Aorta (tissue), 5 donors: ENCODE measurements at places on chromosomes 3 and 15. TPM values are rescaled to one million over a fixed set of nuclear protein-coding genes. Genes with fewer than 3 reads are reported as not detected.

- peaks cover 1% of the 10 kb centered on the region for H3K4me1 ChIP-seq
- H3K27me3 ChIP-seq = no peaks in the 10 kb centered on the region
- no peak overlapping the region for H3K27ac ChIP-seq
- no peak overlapping the region for H3K4me3 ChIP-seq
- DNase-seq = no peak
These were observed 148.0 kb upstream of the NR2E3 start for GRCh38 chr15:71662306-71662705.

DNA sequence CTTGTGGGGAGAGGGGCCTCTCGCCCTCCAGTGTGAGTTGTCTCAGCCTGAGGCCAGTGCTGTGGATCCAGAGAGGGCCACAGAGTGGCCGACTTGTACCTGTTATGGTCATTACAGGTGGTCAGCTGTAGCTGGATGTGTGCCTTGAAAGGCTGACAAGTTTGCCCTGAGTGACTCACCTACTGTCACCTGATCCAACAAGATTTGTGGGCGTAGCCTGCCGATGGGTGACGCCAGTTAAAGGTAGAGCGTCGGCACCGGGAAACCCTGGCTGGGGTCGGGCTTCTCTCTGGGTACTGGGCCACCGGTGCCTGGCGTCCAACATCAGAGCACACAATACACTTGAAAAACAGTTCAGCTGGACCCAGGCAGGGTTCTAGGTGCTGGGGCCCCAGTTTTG, 2.8 kb upstream of the ISG20 start:
- no peak overlapping the region for H3K27ac ChIP-seq
- no peaks in the 10 kb centered on the region for H3K4me1 ChIP-seq
- H3K27me3 ChIP-seq = no peaks in the 10 kb centered on the region
- no peaks in the 10 kb centered on the region for H3K36me3 ChIP-seq

GRCh38 chr15:39998511-39999077, 40.4 kb downstream of the SRP14 start:
- H3K36me3 ChIP-seq = peaks cover 1% of the 10 kb centered on the region
- no peak for DNase-seq
- H3K4me3 ChIP-seq = no peak overlapping the region
- no peak overlapping the region for H3K27ac ChIP-seq

DNA sequence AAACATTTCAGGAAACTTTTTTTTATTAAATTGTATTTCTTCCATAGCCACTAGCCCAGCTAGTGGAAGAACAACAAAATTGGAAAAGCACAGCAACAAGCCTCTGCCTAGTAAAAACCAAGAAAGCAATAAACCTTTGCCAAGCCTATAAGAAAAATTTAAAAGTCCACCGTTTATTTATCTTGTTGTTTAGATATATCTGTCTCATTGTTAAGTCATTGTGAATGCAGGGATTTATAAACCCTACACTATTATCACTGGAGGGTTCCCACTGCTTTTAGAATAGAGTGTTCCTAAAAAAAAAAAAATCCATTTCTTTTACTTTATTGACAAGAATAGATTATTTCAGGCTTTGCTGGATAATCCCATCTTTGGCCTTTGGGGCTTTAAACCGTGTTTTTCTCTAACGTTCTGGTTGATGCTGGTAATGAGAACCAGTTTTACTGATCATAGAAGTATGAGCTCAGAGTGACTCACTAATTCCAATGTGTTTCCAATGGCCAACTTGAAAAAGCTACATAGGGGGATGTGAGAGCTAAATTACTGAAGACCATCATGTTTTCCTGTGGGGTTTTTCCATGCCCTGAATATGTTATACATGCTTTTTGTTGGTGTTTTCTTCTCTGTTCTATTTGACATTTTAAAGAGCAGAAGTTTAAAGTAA, 634.1 kb downstream of the RBMS3 start:
- H3K27me3 ChIP-seq = no peaks in the 10 kb centered on the region
- H3K27ac ChIP-seq = no peak overlapping the region
- H3K4me3 ChIP-seq = no peak overlapping the region
- no peaks in the 10 kb centered on the region for H3K4me1 ChIP-seq

DNA sequence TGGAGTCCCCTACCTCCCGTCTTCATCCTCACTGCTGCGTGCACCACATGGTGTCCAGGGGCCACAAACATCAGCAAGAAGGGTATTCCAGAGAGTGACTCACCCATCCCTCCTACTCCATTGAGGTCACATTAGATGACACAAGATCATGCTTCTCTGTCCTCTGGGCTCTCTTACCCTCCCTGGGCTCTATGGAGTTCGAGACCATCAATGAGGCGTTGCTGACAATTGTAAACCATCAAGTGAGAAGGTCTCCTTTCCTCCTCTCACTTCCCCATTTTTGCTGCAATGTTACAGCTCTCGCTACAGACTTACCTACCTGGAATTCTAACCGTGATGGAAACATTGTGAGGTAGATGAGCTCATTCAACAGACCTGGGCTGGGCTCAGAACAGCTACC, 51.7 kb downstream of the HMCES start:
- no peaks in the 10 kb centered on the region for H3K4me1 ChIP-seq
- no peak overlapping the region for H3K27ac ChIP-seq
- H3K4me3 ChIP-seq = no peak overlapping the region

Gene CCDC39
- total RNA-seq = 0.60 TPM

- no peak overlapping the region for H3K4me3 ChIP-seq
- no peaks in the 10 kb centered on the region for H3K27me3 ChIP-seq
- DNase-seq = no peak
- no peaks in the 10 kb centered on the region for H3K36me3 ChIP-seq
These were observed 977.6 kb downstream of the MCTP2 start for GRCh38 chr15:95208988-95209387.

Gene GRAMD1C
- 2.4 TPM for total RNA-seq

DNA sequence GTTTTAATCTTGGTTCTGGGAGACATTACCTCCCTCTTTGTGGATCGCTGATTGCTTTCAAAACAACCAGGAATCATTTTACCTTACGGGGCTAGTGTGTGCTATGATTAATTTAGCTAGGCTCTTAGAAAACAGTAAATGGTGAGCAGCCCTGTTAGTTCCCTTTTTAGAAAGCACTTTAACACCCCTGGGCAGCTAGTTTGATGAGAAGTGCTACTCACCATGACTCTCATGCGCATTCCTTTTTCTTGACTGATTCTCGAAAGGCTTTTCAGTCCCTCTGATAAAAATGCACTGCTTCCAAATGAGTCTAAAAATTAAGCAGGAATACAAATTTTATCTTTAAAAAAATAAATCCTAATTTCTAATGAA, 75.3 kb upstream of the LEKR1 start:
- H3K27ac ChIP-seq = no peak overlapping the region
- no peak for DNase-seq
- H3K36me3 ChIP-seq = no peaks in the 10 kb centered on the region
- no peaks in the 10 kb centered on the region for H3K27me3 ChIP-seq
- H3K4me3 ChIP-seq = no peak overlapping the region

DNA sequence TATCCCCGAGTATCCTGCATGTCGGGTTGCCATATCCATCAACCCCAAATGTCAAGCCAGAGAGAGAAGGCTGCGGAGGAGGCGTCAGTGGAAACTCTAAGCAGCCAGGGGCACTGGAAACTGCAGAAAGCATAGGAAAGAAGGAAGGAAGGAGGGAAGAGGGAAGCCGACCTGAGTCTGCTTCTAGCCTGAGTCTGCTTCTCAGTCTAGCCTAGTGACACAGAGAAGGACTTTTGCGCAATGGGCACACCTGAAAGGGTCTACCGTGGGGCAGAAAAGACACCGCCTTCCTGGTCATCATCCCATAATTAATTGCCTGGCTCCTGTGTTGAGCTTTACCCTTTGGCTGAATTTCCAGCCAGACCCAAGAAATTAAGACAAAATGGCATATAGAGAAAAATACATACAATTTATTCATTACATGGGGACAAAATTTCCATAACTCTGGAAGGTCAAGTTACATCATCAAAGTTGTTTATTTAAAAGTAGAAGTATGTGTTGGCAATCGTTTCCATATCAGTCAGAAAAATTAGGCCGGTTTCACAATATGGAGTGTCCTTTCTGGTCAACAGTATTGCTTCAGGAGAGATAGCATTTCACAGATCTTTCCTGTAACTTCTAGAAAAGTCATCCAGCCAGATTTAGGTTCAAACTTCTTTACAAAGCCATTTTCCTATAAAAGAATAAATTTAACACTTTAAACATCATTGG, 10.3 kb downstream of the BCL2A1 start:
- H3K27me3 ChIP-seq = no peaks in the 10 kb centered on the region
- H3K4me1 ChIP-seq = no peaks in the 10 kb centered on the region
- H3K36me3 ChIP-seq = no peaks in the 10 kb centered on the region
- H3K27ac ChIP-seq = no peak overlapping the region
- H3K4me3 ChIP-seq = no peak overlapping the region
- no peak for DNase-seq

Gene HTR3E
- not detected for total RNA-seq

- no peak overlapping the region for H3K27ac ChIP-seq
- no peaks in the 10 kb centered on the region for H3K4me1 ChIP-seq
- no peak overlapping the region for H3K4me3 ChIP-seq
- H3K36me3 ChIP-seq = no peaks in the 10 kb centered on the region
These were observed 5.6 kb upstream of the ABTB1 start for GRCh38 chr3:127667119-127667681.

DNA sequence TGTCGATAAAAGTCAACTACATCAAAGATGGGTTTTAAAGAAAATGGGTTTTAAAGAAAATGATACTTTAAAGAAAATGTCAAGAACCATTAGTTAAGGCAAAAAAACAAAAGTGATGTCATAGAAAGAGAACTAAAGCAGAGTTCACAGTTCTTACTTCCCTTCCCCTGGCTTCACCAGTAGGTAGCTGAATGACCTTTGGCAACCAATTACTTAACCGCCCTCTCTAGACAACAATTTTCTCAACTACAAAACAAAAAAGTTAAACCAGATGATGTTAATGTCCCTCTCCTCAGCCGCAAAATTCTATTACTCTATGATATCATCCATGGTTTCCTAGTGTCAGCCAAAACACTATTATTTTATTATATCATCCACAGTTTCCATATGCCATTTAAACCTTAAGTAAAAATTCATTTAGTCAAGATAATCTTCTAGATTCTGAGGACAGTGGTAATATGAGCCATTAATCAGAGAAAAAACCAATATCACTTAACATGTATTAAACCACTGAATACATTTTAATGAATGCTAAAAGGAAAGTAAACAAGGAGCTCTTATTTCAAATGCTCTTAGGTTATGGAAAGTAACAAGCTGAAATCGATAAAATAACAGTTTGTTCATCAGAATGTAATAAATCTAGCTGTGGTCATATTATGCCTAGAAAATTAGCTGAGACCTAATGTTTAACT, 13.1 kb downstream of the RYK start:
- no peak overlapping the region for H3K27ac ChIP-seq
- no peak overlapping the region for H3K4me3 ChIP-seq
- H3K4me1 ChIP-seq = peaks cover 3% of the 10 kb centered on the region

- H3K27me3 ChIP-seq = no peaks in the 10 kb centered on the region
- H3K4me3 ChIP-seq = no peak overlapping the region
- no peak for DNase-seq
- H3K36me3 ChIP-seq = no peaks in the 10 kb centered on the region
These were observed 909.1 kb upstream of the ROBO1 start for GRCh38 chr3:80676866-80677265.

DNA sequence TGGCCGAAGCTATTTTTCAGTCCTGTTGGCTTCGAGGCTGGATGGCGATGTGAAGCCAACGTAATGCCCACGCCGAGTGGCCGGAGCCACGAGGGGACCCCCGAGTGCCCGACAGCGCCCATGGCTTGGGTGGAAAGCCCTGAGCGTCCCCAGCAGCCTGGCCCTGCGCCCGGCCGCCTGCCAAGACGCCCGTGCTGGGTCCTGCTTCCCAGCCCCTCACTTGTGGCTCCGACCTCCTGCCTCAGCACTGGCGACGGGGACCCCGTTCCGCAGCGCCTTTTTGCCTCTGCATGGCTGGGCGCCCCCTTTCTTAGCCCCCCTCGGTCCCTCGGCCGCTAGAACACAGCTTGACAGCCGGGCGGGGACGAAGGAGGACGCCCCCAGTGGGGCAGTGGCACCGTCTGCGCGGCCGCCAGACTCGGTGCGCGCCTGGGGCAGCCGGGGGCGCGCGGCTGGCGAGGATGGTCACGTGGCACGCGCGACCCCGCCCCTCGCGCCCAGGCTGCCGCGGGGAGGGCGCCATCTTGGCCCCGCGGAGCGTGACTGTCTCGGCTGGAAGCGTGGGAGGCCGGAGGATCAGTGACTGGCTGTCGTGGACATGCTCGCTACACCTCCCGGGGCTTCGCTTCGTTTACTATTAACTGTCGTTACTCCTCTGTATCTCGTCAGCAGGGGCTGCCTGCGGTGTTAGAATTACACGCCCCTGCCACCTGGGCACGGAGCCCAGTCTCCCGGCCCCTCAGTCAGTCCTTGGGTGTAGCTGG, 626 bp upstream of the GPR176 start:
- no peaks in the 10 kb centered on the region for H3K4me1 ChIP-seq
- H3K27ac ChIP-seq = peak overlapping the region; percentile 90

- H3K27ac ChIP-seq = no peak overlapping the region
- DNase-seq = no peak
- H3K4me1 ChIP-seq = no peaks in the 10 kb centered on the region
These were observed 175.6 kb downstream of the IL5RA start for GRCh38 chr3:2934541-2934940.

Gene RTP3
- total RNA-seq = not detected

DNA sequence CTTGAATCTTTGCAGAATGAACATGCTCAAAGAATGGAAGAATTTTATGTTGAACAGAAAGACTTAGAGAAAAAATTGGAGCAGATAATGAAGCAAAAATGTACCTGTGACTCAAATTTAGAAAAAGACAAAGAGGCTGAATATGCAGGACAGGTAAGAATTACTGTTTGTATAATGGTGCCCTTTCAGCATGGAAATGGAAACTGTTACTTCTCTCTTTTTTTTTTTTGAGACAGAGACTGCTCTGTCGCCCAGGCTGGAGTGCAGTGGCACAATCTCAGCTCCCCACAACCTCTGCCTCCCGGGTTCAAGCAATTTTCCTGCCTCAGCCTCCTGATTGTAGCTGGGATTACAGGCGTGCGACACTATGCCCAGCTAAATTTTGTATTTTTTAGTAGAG, 27.6 kb upstream of the CLDN11 start:
- no peaks in the 10 kb centered on the region for H3K4me1 ChIP-seq
- H3K4me3 ChIP-seq = no peak overlapping the region
- no peak for DNase-seq
- H3K27me3 ChIP-seq = no peaks in the 10 kb centered on the region

DNA sequence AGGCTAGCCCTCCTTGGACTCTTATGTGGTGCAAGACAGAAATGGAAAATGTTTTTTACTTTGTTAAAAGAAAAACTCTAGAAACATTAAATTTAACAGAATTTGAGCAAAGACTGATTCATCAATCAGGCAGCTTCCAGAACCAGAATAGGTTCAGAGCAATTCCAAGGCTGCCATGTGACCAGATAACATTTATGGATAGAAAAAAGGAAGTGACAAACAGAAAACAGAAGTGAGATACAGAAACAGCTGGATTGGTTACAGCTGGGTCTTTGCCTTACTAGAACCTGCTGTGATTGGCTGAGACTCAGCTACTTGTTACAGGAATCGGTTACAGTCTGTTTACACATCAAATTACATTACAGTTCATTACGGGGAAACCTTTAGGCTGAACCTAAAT, 22.5 kb upstream of the OTOL1 start:
- no peak overlapping the region for H3K27ac ChIP-seq
- no peaks in the 10 kb centered on the region for H3K27me3 ChIP-seq
- no peak for DNase-seq
- no peaks in the 10 kb centered on the region for H3K4me1 ChIP-seq

Gene POLQ
- total RNA-seq = 0.23 TPM
